DMS153 (cell line): ENCODE measurements at places on chromosomes 1 and 21.

- DNase-seq: no peak
Measured at GRCh38 chr21:24456358-24456757, 1150.9 kb downstream of the MRPL39 start.

- DNase-seq: no peak
Measured at GRCh38 chr1:100628631-100629081, 90.7 kb downstream of the GPR88 start.

- no peak for DNase-seq
Measured at GRCh38 chr1:46522969-46523320, 28.5 kb downstream of the KNCN start.

- DNase-seq: peak; percentile 96
Measured at GRCh38 chr21:42009831-42010506, at the start of gene ZBTB21. Gene ZBTB21 (minus strand): TSS chr21:42010360. CDS start chr21:41994095, 16,265 bp downstream.

DNA sequence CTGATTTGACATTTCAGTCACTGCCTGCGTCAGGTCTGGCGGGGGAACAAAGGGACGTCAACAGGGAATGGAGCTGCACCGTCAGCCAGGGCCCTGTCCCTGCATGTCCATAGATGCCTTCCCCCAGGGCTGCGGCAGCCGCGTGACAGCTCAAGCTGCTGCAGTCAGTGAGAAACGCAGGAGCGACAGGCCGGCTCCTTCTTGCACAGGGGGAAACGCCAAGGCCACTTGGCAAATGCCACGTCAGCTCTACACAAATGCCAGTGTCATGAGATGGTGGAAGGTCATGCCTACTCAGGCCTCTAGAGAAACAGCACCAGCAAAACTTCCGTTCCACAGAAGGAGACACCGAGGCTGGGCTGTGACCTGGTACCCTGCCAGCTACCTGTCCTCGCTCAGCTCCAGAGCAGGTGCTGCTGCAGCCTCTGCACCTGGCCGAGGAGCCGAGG is 37.7 kb downstream of the SYF2 start:
- DNase-seq: peak; percentile 57

- DNase-seq: peak; percentile 53
Measured at GRCh38 chr1:169550294-169550693, 36.0 kb downstream of the F5 start.
